CD4-positive, alpha-beta T cell (primary cell): ENCODE measurements at places on chromosomes 6 and 20. TPM values are rescaled to one million over a fixed set of nuclear protein-coding genes. Genes with fewer than 3 reads are reported as not detected.

DNA sequence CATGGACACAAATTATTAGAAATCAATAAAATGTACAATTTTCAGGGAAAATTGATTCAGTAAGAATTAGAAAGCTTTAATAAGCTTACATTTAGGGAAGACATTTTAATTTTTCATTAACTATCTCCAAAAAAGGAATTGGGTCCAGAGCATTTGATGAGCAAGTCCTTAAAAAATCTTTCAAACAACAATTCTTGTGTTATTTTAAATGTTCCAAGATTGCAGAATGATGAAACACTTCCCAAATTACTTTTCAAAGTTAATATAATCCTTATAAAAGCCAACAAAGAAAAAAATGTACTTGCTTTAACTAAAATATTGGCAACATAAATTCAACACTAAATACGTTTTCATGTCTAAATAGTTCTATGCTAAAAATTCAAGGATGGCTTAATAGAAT lies 102.0 kb downstream of the ADAT2 start:
- no peak overlapping the region for H3K4me3 ChIP-seq
- DNase-seq: no peak
- no peaks in the 10 kb centered on the region for H3K4me1 ChIP-seq
- no peaks in the 10 kb centered on the region for H3K36me3 ChIP-seq
- no peak overlapping the region for H3K27ac ChIP-seq

- H3K36me3 ChIP-seq: no peaks in the 10 kb centered on the region
- peaks cover 4% of the 10 kb centered on the region for H3K4me1 ChIP-seq
- H3K4me3 ChIP-seq: no peak overlapping the region
- no peaks in the 10 kb centered on the region for H3K27me3 ChIP-seq
Observed at GRCh38 chr6:6683969-6684833, 95.7 kb downstream of the LY86 start.

LATS1 gene
- 39.6 TPM for total RNA-seq

NKX2-2 gene
- not detected for total RNA-seq
